ENCODE measurements at places on chromosomes 7 and 10.

DNA sequence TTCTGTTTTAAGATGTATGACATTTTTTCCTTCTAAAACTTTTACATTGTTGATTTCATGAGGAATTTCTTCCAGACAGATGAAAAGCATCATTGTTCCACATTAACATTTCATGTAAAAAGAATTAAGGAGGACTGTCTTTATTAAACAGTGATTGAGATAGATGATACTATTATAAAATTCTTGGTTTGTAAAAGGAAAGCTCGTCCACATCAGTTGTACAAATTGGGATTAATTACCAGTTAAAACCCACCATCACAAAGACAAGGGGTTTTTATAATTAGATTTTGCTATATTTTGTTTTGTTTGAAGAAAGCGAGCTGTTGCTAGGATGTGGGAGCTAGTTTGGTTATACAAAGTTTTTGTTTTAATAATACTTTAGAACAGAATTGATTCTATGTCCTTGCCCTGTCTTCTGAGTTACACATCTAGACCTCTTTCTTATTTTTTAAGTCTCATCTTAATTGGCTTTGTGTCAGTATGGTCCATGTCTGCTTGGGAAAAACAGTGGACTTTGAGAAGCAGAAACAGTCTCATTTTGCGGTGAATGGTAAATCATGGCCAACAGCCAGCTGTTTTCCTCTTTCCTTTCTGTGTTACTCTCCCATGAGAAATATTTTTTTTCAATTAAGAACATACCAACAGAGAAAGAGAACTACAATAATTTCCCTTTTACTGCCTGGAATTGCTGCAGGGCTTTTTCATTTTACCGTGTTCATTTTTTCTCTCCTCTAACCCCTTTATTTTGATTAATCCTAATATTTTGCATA is 3.2 kb downstream of the TES start:
- DNase-seq = no peak

- DNase-seq = no peak
Measured at GRCh38 chr7:151452680-151453325, 12.9 kb upstream of the CRYGN start.

- DNase-seq = no peak
Measured at GRCh38 chr10:42952349-42952748, 124.5 kb upstream of the RET start.

GRCh38 chr10:28903063-28903462 is 225.7 kb downstream of the BAMBI start:
- DNase-seq = no peak

All from posterior cingulate gyrus (tissue), 11 donors.